ENCODE measurements at places on chromosomes 12 and 14. TPM values are rescaled to one million over a fixed set of nuclear protein-coding genes. Genes with fewer than 3 reads are reported as not detected.
A peak's percentile ranks its signal among the peaks of the same experiment; 100 is the strongest.

GRCh38 chr12:108573317-108573716 is 10.9 kb downstream of the ISCU start:
- no peak for DNase-seq

DNA sequence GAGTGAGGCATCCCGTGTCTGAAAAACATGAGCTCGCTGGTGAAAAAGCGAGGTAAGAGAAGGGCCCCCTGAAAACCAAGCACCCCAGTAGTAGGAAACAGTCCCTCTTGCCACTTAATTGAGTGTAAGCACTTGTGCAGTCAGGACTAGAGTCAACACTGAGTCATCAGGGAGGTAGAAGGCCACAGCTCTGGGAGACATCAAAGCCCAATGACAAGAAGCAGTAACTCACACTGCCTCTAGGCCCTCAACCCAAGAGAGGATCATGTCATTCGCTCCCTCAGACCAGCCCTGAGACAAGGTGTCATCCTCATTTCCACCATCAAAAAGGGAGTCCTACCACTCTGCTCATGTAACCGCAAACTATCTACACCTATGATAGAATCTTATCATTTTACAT is 17.8 kb downstream of the POMT2 start:
- DNase-seq = peak; percentile 59

DNA sequence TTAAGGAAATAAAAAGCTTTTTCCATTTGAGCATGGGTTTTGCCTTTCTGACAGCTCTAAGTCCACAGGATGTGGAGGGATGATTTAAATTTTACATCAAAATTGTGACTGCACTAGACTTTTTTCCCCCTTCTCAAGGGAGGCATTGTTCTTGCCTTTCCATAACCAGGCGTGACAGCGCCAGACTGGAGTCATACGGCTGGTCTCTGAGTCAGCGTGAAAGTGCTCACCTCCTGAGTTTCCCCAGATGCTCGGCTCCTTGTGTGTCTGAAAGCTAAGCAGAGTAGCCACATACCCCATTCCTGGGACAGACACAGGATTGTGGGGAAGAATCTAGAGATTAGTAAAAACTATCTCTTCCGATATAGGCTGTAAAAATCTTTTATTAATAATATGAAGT is 43.1 kb downstream of the SOX5 start:
- no peak for DNase-seq

- no peak for DNase-seq
These were observed 855.2 kb downstream of the FSCB start for GRCh38 chr14:43651896-43652295.

DNA sequence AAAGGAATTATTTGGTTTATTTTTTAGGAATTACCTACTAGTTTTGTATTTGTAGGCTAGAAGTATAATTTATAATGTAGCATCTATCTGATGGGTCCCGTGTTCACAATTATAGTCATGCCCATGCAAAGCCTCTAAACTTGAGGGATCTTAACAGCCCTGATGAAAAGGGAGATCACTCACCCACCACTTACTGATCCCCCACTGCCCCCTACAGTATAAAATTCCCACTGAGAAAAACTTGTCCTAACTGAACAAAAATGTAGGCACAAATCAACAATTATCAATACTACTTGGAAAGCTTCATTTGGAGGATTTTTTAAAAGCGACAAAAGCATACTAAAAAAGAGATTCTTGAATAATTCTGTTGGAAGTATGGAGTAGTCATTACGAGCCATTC is 21.0 kb downstream of the WIF1 start:
- no peak for DNase-seq

The STXBP6 gene
- 0.63 TPM for polyA plus RNA-seq

DNA sequence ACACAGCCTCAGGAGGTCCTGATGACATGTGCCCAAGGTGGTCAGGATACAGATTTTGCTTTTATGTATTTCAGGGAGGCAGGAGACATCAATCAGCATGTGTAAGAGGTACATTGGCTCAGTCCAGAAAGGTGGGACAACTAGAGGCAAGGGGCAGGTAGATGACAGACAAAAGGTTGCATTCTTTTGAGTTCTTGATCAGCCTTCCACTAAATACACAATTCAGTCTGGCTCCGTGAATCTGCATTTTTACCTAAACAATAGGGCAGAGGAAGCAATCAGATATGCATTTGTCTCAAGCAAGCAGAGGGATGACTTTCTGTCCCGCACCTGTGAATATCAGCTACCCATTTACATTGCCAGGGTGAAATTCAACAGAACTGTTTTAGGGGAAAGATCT is 178.6 kb downstream of the KSR2 start:
- no peak for DNase-seq

- no peak for DNase-seq
These were observed 2.0 kb downstream of the ADCY6 start for GRCh38 chr12:48786591-48787544.

DNA sequence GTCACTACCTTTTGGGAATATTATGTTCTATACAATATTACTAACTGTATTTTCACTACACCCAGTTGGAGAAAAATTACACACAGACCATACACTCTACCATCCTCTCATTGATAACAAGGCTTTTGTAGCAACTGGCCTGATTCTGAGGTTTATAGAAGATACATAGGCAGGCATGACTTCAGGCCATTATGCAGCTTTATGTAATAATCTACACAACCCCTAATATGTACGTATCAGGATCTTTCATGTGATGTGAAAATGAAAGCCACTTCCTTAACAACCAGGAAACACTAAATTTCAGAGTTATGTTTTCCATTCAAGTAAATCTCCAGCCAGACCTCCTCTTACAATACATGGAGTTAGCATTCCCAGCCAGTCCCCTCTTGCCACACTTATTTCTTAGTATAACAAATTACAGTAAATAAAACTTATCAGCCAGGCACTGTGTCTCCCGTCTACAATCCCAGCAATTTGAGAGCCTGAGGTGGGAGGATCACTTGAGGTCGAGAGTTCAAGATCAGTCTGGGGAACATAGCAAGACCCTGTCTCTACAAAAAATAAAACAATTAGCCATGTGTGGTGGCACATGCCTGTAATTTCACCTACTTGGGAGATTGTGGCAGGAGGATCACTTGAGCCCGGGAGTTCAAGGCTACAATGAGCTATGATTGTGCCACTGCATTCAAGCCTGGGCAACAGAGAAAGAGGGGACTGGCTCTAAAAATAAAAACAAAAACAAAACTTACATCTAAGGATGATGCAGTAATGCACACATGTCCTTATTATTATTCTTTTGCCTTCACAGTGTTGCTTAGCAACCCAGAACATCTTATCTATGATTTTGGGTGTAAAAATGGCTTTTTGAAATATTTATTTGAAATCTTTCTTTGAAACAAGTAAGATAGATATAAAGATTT is 10.4 kb upstream of the OSBPL8 start:
- no peak for DNase-seq

- DNase-seq = no peak
These were observed 27.4 kb downstream of the NOS1 start for GRCh38 chr12:117334051-117334450.

DNA sequence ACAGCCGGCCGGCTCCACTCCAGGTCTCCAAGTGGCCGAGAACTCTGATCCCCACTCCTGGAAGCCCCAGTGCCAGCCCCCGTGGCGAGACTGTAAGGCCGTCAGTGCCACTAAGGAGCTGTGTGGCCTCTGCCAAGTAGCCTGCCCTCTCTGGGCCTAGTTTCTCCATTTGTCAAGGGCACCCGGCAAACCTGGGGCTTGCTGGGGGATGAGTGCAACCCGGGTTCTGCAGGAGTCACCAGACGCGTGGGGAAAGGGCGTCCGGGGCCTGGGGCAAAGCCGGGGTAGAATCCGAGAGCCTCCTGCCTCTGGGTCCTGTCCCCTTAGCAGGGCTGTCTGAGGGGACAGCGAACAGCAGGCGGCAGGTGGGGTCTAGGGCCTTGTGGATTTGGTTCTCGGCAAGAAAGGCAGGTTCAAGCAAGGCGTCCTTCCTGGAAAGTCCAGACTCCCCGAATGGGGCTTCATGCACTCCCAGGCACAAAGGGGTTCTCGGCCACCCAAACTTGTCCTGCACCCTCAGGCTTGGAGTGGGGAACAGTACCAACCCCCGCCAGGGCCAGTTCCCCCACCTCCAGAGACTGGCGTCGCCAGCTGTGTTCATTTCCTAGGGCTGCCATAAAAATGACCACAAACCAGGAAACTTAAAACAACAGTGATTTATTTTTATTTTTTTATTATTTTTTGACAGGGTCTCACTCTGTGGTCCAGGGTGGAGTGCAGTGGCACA is 56.0 kb downstream of the NCOR2 start:
- DNase-seq = no peak

The PSME2 gene
- 158 TPM for polyA plus RNA-seq

The CLEC2A gene
- polyA plus RNA-seq = 0.88 TPM

DNA sequence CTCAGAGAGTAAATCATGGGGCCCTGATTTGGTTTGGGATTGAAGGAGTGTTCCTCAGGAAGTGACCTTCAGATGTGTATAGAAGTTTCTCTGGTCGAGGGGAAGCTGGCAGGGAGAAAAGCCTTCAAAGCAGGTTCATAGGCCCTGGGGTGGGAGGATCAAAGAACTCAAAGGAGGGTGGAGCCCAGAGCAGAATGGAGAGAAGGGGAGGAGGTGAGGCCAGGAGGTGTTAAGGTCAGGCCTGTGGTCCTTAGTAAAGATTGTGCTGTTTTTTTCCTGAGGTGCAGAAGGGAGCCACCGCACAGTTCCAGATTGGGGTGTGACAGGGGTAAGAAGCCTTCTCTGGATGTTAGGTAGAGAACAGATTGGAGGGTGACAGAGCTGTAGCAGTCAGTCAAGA is 9.7 kb upstream of the CFAP251 start:
- DNase-seq = no peak

The GALNT9 gene
- polyA plus RNA-seq = not detected

- DNase-seq = no peak
These were observed 112.4 kb downstream of the APAF1 start for GRCh38 chr12:98757455-98757854.

GRCh38 chr12:11765817-11766794 is 116.6 kb downstream of the ETV6 start:
- no peak for DNase-seq

- no peak for DNase-seq
These were observed 283.1 kb downstream of the FLRT2 start for GRCh38 chr14:85813040-85813439.

- DNase-seq = no peak
These were observed 1.1 kb downstream of the ARHGAP5 start for GRCh38 chr14:32078023-32078857.

DNA sequence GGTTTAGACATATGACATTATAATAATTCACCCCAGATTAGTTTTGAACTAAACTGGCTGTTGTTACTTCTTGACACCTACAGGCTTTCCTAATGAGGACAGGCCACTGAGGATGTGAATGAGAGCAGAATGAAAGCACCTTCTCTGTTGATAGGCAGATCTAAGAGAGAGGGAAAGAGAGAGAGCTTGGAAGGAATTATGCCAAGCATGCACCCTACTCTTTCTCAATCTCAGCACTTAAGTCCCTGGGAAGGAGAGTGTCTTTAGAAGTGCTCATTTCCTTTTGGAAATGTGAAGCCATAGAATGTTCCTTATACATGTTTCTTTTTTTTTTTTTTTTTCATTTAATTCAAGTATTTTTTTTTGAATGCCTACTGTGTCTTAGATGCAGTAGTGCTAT is 49.0 kb downstream of the TBC1D15 start:
- DNase-seq = no peak

DNA sequence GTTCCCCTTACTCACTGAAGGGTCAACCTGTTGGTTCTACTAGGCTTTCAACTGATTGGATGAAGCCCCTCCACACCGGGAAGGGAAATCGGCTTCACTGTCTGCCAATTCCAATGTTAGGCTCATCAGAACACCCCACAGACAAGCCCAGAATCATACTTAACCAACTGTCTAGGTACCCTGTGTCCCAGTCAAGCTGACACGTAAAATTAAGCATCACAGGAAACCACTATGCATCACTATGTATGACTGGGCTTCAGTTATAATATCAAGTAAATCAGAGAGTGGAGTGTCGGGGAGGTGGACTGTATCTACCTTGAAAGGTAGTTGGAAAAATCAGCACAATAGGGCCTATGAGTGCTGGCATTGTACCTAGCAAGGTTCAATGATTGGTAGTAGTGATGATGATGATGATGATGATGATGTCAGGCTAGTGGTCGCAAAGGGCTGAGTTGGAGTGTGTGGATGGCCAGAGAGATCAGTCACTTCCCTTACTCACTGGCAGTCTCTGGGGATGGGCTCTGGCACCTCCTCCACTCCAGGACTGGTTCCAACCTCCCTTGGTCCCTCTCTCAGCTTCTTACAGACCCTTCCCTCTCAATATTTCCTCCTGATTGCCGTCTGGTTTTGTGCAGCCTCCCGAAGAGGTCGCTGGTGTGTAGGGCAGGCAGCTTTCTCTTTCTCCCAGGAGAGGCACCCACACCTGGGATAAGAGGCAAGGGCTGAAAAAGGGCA is 3.3 kb upstream of the ATG101 start:
- DNase-seq = no peak

The PRB2 gene
- 0.18 TPM for polyA plus RNA-seq

The DHRS2 gene
- polyA plus RNA-seq = 0.20 TPM

GRCh38 chr14:104284636-104285507 is 146.5 kb downstream of the KIF26A start:
- no peak for DNase-seq

DNA sequence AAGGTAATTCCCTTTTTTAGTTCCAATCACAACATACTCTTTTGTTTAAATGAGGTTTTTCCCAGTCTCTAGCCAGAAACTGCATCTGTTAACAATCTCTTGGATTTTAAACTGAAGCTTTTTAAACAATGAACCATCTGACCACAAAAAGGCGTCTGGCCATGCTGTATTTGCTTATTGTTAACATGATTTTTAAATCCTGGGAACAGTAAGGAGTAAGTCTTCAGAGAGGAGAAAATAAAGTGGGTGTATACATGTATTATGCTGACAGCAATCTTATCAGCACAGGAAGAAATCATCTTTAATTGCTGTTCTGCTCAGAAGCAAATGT is 106.2 kb downstream of the DAAM1 start:
- DNase-seq = no peak

DNA sequence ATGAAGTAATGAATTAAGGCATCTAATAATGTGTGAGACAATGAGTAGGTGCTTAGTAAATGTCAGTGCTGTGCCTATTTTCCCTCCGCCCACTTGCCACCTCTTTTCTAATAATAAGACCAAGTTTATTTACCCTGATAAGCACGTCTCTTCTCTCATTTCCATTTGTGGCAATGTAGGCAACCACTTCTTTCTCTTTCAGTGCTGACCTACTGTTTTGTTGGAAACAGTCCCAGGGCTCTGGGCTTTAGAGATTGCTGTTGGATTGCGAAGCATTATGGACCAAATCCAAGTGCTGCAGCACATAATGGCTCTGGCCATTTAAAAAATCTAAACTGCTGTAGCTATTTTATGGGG is 141.3 kb upstream of the PLEKHG7 start:
- DNase-seq = no peak

The JAG2 gene
- 28.3 TPM for polyA plus RNA-seq

The TTC9 gene
- 0.50 TPM for polyA plus RNA-seq

- DNase-seq = no peak
These were observed 610 bp downstream of the TMTC2 start for GRCh38 chr12:82687021-82688011.

The NPFF gene
- polyA plus RNA-seq = not detected

- no peak for DNase-seq
These were observed 136.3 kb downstream of the AEBP2 start for GRCh38 chr12:19575337-19576243.

GRCh38 chr12:570435-570920 is 92.8 kb downstream of the NINJ2 start:
- DNase-seq = no peak

The WDHD1 gene
- 7.4 TPM for polyA plus RNA-seq

- DNase-seq = no peak
These were observed 70.8 kb upstream of the SRSF5 start for GRCh38 chr14:69696204-69696527.

GRCh38 chr12:66340131-66340530 is 37.8 kb downstream of the HELB start:
- no peak for DNase-seq

GRCh38 chr12:30517320-30517719 is 178.3 kb downstream of the IPO8 start:
- DNase-seq = no peak

The CLEC1B gene
- not detected for polyA plus RNA-seq

Measured in keratinocyte (primary cell).